ENCODE measurements at places on chromosomes 13 and 19.

- DNase-seq = peak; percentile 91
Observed at GRCh38 chr19:50607874-50608785, 31.6 kb downstream of the SYT3 start.

DNA sequence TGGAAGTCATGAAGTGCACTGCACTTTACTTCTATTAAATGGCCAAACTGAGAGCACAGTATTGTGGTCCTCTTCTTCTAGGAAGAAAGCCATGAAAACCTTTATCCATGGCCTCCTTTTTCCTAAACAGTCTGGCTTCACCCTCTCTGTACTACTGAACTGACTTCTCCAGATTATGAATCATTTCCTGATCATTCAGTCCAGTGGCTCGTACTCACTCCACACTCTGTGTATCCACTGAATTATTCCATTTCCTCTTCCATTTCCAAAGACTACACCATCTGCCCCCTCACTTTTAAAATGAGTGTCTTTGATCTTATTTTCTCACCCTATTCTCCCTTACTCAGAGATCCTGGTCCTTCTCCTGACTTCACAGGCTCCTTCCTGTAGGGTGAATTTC, 29.7 kb upstream of the FREM2 start:
- DNase-seq = no peak

DNA sequence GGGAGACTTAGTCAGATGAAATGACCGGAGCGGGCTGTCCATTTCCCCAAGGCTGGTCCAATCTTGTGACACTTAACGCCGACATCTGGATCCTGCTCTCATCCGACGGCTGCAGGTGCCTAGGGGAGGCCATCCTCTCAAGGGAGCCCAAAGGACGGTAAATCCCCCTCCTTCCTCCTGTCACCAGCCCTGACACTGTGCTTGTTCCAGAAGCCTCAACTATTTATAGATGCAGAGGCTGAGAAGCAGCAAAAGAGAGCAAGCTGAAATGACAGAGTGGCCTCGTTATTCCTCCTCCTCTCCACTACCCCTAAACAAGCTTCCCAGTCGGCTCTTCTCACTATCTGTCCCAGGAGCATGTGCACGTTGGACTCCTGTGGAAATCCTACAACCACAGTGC, 533.7 kb downstream of the LIG4 start:
- no peak for DNase-seq

DNA sequence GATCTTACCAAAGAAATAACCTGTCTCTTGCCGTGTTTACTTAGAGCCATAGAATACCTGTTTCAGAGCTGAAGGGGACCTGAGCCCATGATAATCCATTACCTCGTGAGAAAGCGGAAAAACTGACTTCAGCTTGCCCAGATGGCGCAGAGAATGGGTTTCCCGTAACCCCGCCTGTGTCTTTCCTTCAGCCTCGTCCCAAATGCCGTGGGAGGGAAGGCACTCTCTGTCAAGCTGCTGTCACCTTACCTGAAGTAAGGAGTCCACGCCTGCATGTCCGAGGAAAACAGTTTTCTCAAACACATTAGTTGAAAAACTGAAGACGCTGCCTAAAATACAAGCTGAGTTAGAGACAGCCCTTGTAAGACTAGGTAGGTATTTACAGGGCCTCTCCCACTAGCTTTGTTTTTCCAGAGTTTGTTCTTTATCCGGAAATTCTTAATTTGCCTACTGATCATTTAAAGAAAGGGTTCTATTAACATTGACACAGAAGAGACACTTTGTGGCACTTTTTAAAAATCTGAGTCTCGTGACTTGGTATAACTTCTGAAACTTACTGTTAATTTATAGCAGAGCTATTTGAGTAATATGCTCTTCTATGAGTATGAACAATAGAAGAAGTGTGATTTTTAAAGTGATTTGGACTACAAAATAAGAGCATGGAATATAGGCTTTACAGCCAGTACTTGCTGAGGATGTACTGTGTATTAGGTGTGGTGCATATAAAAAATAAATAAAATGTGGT, 1.3 kb upstream of the INTS6 start:
- peak; percentile 16 for DNase-seq

DNA sequence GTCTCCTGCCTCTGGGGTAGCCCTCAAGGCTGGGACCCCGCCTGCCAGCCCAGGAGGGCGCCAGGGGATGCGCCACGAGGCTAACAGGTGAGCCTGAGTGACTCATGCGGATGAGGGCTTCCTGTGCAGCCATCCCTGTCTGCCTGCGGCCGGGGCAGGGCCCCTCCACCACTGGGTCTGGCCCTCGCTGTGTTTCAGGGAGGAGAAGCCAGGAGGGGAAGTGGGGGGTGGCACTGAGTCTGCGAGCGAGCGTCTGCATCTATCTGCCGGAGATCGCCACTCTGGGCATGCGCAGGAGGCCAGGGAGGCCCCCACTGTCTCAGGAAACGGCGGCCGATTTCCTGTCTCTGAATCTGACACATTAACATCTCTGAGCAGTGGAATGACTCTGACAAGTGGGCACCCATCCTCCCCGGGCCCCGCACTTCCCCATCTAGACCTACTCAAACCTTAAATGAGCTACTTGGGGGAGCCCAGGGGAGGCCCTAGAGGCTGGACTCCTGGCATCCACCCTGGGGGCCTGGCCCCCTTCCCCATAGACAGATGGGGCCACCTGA, 19.7 kb downstream of the RFX1 start:
- peak; percentile 98 for DNase-seq

- no peak for DNase-seq
Observed at GRCh38 chr13:112849500-112849899, 119.5 kb upstream of the MCF2L start.

DNA sequence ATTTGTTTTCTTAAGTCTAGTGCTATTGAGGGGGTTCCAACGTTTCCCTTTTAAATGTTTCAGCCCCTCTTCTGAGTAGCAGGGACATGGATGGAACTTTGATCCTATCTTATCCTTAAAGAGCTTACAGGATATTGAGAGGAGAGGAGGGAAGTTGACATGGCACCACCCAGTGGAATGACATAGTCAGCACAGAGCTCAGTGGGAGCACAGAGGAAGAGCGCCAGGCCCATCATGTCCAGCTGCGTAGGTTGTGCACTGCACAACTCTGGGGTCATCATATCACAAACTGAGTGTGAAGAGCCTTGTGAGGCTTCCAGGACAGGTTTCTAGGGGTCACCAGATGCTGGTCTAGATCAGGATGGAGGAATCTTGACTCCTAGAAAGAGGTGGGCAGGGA, 4.6 kb upstream of the CDC42EP5 start:
- no peak for DNase-seq

DNA sequence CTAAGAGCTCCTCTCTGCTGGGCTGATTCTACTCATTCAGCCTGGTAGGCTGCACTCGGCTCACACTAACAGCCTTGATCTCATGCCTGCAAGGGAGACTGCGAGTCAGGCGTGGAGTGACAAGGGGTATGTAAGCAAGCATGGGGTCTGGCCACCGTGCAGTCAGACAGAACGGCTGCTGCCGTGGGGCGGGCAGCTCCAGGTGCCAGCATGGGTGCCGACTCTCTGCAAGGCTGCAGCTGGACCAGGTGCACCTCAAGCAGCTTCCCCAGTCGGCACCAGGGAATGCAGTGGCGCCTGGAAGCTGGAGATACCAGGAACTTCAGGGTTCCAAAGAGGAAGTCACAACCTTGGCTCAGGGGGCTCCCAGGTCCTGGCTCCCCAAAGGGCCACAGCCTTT, 892.3 kb downstream of the OLFM4 start:
- no peak for DNase-seq

DNA sequence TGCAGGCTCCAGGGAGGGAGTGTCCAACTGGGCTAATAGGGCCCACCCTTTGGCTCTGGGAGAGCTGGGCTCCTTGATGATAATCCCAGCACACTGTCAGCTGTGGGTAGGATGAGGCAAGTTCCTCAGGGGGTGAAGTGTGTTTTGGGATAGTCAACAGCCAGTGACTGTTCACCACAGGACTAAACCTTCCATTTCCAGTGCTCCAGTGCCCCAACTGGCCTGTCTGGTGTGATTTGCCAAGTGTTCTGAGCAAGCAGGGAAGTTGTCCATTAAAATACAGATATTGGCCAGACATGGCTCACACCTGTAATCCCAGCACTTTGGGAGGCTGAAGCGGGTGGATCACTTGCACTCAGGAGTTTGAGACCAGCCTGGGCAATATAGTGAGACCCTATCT, 150.9 kb downstream of the TM9SF2 start:
- no peak for DNase-seq
